NCI-H510A (cell line): ENCODE measurements at places on chromosomes 13 and 19.

GRCh38 chr13:93416736-93417355 lies 190.2 kb downstream of the GPC6 start:
- no peak for DNase-seq

DNA sequence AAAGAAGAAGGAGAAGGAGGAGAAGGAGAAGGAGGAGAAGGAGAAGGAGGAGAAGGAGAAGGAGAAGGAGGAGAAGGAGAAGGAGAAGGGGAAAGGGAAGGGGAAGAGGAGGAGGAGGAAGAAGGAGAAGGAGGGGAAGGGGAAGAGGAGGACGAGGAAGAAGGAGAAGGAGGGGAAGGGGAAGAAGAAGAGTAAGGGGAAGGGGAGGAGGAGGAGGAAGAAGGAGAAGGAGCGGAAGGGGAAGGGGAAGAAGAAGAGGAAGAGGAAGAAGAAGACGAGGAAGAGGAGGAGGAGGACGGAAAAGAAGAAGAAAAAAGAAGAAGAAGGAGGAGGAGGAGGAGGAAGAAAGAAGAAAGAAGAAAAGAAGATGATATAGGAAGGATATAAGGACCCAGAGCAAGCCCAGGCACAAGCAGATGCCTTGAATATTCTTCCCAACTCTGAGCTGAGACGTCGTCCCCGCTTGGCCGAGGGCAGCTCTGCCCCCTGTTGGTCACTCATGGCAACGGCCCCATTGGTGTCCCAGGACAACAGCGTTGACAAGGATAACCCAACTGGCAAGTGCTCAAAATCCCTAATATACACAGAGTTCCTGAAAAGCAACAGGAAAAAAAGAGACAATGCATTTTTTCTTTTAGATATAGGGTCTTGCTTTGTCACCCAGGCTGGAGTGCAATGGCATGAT lies 30.6 kb upstream of the IGSF23 start:
- DNase-seq: no peak

DNA sequence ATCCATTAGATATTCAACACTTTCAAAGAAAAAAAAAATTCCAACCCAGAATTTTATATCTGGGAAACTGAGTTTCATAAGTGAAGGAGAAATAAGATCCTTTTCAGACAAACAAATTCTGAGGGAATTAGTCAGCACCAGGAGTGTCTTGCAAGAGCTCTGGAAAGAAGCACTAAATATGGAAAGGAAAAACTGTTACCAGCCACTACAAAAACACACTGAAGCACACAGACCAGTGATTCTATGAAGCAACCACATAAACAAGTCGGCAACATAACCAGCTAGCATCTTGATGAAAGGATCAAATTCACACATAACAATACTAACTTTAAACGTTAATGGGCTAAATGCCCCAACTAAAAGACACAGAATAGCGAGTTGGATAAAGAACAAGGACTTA lies 368.4 kb upstream of the MIR17HG start:
- no peak for DNase-seq

DNA sequence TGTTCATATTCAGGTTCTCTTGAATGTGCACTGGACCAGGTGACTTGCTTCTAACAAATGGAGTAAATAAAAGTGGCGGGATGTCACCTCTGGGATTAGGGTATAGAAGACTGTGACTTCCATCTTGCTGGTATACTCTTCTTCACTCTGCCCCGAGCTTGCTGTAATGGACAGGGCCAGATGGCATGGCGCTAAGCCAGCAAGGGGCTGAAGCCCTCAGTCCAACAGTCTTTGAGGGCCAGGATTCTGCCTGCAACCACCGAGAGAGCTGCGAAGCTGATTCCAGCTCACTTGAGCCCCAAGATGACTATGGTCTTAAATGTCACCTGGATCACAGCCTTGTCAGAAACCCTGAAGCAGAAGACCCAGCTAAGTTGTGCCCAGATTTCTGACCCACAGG lies 600.0 kb downstream of the FGF9 start:
- DNase-seq: no peak

GRCh38 chr13:80979035-80979641 lies 638.2 kb upstream of the SPRY2 start:
- peak; percentile 1 for DNase-seq

DNA sequence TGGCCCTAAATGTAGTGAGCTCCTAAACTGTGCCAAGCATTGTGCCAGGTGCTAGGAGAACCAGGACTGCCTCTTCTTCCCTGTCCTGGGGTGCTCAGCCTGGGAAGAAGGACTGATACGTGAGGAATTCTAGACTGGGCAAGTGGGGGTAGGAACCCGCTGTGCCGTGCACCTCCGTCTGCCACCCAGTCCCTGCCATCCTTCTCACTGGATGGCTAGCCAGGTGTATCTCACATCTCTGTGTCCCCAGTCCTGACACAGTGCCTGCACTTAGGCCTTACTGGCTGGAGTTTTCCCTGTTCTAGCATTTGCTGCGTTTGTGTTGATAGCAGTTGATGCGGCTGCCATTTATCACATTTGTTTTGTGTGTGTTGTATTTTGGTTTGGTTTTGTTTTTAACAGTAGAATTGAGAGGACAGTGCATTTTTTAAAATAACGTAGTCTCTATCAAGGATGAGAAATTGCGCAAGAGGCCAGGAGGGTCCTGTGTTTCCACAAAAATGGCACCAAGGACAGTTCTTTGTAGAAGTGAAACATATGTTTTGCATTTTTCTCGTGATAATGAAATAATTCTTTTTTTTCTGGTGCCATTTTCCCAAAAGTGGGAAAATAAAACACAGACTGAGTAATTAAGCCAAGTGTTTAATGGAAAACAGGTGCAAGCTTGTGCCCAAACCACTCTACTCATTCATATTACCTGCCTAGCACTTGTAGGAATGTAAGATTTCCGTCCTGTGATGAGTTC lies 4.7 kb upstream of the GPR183 start:
- DNase-seq: no peak

GRCh38 chr13:37139356-37139755 lies 33.9 kb upstream of the CSNK1A1L start:
- DNase-seq: no peak

DNA sequence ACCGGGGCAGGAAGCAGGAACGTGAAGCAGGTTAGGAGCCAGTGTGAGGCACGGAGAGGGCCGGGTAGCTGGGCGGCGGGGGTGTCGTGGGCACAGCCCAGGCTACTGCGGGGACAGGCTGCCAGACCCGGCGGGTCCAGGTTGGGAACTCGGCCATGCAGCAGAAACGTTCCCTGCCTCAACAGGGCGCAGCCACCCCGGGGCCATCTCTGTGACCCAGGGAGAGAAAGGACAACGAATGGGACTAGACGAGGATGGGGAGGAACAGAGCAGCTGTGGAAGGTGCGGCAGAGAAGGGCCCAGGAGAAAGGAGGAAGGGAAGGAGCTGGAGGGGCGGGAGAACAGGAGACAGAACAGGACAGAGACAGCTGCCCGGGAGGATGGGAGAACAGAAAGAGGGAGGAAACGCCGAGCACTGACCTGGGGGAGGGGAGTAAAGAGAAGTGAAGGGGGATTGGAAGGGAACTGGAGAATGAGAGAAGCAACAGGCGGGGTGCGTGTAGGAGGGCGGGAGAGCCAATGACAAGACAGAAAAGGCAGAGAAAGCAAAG lies 12.9 kb upstream of the GARIN5A start:
- no peak for DNase-seq

DNA sequence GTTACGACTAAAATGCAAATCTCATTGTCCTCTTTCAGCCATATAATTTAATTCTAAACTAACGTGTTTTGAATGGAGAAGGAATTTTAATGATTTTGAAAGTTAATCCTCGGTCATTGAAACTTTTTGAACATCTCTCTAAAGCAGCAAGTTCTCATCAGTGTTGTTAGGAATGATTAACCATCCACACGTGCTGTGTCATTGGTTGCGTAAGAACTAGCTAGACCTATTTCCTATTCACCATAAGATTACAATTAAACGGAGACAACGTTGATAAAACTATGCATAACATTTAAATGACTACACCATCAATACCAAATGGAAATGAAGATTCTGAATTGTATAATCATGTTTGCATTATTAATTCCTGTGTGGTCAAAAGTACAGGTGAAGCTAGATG lies 155.6 kb upstream of the IRS2 start:
- DNase-seq: no peak

DNA sequence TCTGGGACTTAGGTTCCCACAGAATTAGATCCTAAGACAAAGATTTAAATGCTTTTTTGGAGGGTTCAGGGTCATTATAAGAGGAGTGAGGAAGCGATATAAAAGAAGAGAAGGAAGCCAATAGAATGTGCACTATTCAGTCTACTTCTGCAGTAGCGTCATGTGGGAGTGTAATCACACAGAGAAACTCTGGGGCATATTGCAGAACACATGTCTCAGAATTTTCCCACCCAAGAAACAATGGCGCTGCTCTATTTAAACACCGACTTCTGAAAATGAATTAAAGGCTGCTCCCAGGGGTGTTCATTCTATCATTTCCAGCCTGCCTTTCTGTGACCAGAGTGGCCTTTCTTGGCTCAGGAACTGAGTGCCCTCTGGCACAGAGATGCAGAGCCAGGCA lies 617.6 kb downstream of the FGF9 start:
- DNase-seq: no peak

- no peak for DNase-seq
Observed at GRCh38 chr13:59300355-59301173, 863.2 kb downstream of the DIAPH3 start.

- no peak for DNase-seq
Observed at GRCh38 chr19:1123381-1123780, 19.6 kb downstream of the GPX4 start.

GRCh38 chr13:109610517-109610916 lies 175.9 kb downstream of the IRS2 start:
- no peak for DNase-seq

DNA sequence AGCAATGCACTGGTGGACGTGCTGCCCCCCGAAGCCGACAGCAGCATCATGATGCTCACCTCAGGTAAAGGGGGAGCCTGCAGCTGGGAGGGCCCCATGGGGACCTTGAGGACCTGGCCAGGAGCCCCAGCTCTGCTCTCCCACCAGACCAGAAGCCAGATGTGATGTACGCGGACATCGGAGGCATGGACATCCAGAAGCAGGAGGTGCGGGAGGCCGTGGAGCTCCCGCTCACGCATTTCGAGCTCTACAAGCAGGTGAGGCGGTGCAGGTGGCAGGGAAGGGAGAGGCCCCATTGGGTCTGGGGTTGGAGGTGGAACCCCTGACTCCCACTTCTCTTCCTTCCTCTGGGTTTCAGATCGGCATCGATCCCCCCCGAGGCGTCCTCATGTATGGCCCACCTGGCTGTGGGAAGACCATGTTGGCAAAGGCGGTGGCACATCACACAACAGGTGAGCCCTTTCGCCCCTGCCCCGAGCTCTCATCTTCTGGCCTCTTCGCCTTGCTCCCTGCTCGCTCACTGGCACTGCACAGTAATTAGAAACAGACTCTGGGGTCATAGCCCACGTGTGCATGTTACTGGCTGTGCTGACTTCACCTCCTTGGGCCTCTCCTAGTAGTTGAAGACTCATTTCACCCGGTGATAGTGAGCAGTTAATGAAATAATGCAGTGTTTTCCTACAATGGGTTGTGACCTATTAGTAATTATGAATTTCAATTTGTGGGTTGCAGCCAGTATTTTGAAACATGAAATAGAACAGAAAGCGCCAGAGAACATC lies 3.6 kb downstream of the PSMC4 start:
- no peak for DNase-seq

- DNase-seq: no peak
Observed at GRCh38 chr19:27828829-27829228, 1384.1 kb downstream of the UQCRFS1 start.

DNA sequence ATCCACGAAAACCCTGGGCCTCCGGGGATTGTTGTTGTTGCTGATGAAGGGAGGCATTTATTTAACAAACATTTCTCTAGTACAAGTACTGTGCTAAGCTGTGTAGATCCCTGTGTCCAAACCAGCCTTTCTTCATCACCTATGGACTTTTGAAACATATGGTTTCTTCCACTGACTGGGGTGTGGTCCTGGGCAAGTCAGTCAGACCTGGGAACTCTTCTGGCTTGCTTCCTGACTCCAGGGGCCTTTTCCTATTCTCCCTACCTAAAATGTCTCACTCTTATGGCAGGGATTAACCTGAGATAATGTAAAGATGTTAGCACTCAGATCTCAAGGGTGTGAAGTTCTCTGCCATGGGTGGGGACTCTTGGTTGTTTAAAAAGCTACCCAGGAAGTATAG lies 46.8 kb downstream of the EFNB2 start:
- DNase-seq: no peak

GRCh38 chr19:35011091-35011689 lies 11.1 kb downstream of the GRAMD1A start:
- DNase-seq: no peak

- no peak for DNase-seq
Observed at GRCh38 chr13:59157181-59157580, 1006.5 kb downstream of the DIAPH3 start.

- DNase-seq: no peak
Observed at GRCh38 chr13:33686772-33687480, 131.0 kb upstream of the RFC3 start.

DNA sequence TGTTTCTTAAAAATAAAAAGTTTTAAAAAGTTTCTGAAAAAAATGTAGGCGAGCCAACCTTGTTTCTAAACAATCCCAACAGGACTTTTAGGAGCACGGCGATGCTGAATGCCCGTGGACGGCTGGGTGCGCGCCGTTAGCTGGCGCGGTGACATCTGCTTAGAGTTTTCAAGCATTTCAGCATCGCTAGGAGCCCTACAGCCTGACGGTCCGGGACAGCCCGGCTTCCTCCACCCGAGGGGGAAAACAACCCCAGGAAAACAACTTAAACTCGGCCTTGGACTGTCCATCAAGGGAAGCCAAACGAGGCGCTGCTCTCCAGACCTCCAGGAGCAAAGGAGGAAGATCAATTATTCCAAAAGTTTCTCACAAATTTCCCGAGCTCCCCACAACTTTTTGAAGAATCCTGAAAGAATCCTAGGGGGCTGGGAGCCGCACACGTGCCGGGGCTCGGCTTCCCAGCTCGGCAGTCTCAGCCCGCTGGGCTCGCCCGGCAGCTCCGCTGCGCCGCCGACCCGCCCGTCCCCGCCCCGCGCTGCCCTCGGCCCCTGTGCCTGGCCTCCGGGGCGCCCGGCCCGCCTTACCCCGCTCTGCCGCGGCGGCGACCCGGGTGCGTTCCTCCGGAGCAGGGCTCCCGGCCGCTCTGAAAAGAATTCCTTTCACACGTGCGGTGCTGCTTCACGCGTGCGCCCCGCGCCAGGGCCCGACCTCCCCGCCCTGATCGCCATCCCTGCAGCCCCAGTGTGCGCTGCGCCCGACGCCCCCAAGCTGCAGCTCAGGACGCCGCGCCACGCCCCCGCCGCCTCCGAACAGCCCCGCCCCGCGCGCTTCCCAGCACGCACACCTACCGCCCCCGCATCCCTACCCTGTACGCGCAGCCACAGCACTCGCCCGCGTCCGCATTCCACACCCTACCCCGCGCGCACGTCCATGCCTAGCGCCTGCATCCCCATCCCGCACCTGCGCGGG lies at the start of gene GJA3:
Gene GJA3 (minus strand): TSS at position 747 of the 969 bp plus-strand sequence. CDS start 17,764 bp downstream, outside the sequence.
- no peak for DNase-seq

DNA sequence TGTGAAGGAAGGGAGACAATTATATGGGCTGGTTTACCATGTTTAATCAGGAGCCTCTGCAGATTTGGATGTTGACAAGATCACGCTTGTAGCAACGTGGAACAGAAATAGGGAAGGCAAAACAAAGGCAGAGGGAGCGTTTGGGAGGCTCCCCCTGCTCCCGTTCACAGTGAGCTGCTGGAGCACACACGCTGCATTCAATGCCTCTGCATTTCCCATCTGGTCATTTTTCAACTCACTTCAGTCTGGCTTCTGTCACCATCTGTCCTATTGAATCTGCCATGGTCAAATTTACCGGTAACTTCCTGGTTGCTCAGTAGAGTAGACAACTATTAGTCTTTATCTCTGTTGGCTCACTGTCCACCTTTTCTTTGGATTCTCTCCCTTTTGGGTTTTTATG lies 91.0 kb downstream of the NHLRC3 start:
- DNase-seq: no peak
